ENCODE measurements at places on chromosomes 7 and 10.
A peak's percentile ranks its signal among the peaks of the same experiment; 100 is the strongest.

DNA sequence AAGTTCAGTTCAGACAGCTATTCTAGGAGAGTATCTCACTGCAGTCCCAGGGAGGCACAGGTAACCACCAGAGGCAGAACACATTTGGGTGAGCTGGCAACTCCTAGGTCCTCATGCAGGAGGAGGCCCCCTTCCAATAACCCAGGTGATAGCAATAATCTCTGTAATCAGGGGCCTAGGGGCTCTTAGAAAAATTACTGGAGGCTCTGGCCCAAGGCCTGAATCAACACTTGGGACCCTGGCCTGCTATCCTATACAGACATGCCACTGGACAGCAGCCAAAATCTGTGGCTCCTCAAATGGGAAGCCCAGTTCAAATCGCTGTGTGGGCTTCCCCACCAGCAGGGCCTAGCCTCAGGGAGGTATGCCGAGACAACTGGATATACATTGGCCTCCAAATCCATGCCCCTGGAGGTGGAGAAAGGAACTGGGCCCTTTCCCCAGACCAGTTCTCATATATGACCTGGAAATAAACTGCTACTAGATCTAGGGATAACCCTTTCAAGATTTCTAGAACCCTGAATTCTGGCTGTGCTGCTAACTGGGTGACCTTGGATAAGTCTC is 1.6 kb downstream of the AVPI1 start:
- DNase-seq: peak; percentile 58

GRCh38 chr10:24501056-24501711 is 222.5 kb downstream of the ARHGAP21 start:
- DNase-seq: no peak

- peak; percentile 64 for DNase-seq
Observed at GRCh38 chr7:124856299-124856888, 73.2 kb downstream of the POT1 start.

DNA sequence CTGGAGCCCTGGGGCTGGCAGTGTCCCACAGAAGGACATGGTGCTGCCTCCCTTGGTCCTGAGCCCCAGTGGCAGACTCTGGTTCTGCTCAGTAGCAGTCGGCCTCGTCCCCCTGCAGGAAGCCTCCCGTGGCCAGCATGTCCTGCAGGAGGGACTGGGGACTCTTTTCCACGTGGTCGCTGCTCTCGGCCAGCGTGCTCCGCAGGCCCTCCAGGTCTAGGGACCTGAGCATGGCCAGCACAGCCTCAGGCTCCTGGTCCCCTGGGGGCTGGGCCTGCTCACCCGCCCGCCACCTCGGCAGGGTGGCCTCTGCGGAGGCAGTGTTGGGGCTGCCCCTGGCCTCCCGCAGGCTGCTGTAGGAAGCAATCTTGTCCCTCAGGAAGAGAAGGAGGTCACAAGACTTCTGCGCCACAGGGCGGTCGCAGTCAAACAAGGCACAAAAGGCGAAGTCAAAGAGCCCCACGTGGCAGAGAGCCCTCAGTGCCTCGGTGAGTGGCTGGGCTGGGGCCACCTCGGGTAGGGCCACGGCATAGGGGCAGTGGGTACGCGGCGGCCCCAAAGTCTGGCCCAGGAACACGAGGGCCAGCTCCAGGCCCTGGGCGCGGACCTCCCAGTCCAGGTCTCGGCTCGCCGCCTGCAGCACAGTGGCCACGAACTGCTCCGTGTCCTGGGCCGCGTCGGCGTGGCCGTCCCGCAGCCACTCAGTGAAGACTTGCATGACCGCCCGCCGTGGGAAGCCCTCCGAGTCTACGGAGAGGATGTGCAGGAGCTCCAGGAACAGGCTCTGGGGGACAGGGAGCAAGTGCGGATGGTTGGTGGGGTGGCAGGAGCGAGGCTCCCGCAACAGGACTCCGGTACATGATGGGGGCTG is 17.1 kb downstream of the BRAT1 start:
- DNase-seq: no peak

GRCh38 chr7:50774319-50774718 is 8.4 kb downstream of the GRB10 start:
- DNase-seq: peak; percentile 15

- no peak for DNase-seq
Observed at GRCh38 chr7:47581438-47581803, 490 bp downstream of the TNS3 start.

DNA sequence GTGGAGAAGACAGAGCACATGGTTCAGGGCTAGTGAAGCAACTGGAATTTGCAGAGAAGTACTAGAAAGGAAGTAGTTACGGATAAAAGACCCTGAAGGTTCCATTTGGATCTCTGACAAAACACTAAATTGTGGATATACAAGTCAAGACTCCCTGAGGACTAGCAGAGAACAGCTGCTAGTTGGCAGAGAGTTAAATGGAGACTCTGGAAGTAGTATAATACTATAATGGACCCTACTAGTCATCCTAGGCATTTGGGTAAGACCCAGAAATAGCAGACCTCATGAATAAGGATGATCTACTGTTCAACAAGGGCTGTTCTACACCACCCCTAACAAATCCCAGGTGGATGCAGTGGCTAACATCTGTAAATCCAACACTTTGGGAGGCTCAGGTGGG is 19.1 kb downstream of the MCMBP start:
- DNase-seq: no peak

- DNase-seq: no peak
Observed at GRCh38 chr7:126449611-126450268, 803.0 kb downstream of the GRM8 start.
